ENCODE measurements at places on chromosomes 7 and 10.
A peak's percentile ranks its signal among the peaks of the same experiment; 100 is the strongest.

GRCh38 chr7:73844131-73844547, 1.8 kb upstream of the METTL27 start:
- no peak for DNase-seq

GRCh38 chr10:10489076-10489475, 528.6 kb upstream of the CELF2 start:
- DNase-seq: no peak

DNA sequence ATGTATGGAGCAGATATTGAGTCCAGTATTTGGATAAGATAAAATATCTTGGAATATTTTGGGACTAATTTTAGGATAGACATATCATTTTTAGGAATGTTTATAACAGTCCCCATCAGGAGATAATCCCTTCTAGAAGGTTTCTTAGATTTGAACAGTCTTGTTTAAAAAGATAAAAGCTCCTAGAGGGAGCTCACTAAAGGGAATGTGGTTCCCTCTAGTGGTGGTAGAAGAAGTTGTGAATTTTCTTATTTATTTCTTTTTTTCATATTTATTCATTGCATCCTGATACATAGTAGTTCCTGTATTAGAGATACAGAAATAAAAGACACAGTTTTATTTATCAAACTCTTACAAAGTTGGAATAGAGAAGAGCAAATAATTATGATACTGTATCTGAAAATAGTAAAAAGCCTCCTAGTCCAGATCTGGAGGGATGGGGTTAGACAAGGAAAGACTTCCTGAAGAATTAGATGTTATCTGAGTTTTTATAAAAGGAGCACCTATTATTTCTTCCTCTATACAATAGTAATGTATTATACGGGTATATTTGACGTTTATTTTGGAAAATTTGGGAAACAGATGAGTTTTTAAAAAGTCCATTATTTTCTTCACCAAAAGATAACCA, 24.5 kb upstream of the KLF14 start:
- DNase-seq: no peak

GRCh38 chr10:69734797-69735468, 66.8 kb upstream of the COL13A1 start:
- DNase-seq: peak; percentile 36

- peak; percentile 70 for DNase-seq
Measured at GRCh38 chr7:155815332-155816191, 3.3 kb upstream of the SHH start.

- no peak for DNase-seq
Measured at GRCh38 chr10:12549297-12549696, 199.9 kb downstream of the CAMK1D start.

DNA sequence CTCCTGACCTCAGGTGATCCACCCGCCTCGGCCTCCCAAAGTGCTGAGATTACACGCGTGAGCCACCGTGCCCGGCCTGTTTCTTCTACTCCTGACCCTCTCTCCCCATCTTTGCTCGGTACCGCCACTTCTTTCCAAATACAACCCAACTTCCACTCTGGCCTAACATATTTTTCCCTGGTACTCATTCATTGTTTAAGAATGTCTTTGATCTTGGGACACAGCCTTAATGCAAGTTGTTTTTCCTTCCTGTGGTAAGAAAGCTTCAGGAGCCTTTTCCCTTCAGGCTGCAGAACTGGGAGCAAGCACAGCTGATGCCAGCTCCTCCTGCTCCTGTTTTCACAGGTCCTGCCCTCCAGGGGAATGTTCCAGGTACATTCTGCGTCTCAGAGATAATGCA, 13.7 kb downstream of the CALML3 start:
- DNase-seq: no peak

GRCh38 chr7:104973909-104974415, 40.0 kb upstream of the KMT2E start:
- no peak for DNase-seq

GRCh38 chr7:114885836-114886235, 36.1 kb upstream of the MDFIC start:
- DNase-seq: no peak

GRCh38 chr7:98204670-98205069, 6.6 kb upstream of the BHLHA15 start:
- no peak for DNase-seq

DNA sequence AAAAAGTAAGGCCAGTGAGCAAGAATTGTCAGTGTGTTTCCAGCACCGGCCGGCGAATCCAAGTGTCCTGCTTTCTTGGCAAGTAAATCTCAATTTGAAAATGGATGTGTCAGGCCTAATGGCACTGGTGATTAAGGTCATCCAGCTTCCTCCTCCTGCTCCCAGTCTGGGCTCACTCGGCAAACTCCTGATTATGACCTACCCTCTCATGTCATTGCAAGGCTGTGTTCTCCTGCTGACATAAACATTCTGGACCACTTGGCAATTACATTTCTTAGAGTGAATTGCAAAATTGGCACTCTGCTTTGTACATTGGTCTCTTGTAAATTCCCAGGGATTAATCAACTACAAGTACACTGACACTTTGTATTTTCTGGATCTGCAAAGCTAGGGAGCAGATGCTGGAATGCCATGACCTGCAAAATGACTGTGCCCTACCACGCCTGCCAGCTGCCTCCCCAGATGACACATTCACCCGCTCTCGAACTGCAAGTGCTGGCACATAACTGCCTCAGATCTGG, 473.8 kb downstream of the KIF20B start:
- DNase-seq: no peak

GRCh38 chr7:29597266-29597665, 33.6 kb downstream of the PRR15 start:
- no peak for DNase-seq

DNA sequence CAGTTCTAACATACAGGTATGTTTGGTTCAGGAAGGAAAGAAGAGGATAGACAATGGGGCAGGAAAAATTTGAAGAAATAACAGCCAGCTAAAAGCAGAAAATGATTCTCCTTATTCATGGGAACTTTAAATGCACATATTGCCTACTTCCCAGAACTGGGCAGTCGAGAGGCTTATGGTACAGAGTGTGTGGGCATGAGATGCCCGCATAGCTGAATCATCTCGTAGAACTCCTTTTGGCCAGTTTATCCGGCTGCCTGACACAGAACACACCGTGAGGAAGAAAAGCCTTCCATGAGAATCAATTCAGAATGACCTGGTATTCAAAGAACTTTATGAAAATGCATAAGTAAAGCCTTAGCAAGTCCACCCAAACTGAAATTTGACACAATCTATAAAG, 471.6 kb downstream of the SH2D4B start:
- no peak for DNase-seq

DNA sequence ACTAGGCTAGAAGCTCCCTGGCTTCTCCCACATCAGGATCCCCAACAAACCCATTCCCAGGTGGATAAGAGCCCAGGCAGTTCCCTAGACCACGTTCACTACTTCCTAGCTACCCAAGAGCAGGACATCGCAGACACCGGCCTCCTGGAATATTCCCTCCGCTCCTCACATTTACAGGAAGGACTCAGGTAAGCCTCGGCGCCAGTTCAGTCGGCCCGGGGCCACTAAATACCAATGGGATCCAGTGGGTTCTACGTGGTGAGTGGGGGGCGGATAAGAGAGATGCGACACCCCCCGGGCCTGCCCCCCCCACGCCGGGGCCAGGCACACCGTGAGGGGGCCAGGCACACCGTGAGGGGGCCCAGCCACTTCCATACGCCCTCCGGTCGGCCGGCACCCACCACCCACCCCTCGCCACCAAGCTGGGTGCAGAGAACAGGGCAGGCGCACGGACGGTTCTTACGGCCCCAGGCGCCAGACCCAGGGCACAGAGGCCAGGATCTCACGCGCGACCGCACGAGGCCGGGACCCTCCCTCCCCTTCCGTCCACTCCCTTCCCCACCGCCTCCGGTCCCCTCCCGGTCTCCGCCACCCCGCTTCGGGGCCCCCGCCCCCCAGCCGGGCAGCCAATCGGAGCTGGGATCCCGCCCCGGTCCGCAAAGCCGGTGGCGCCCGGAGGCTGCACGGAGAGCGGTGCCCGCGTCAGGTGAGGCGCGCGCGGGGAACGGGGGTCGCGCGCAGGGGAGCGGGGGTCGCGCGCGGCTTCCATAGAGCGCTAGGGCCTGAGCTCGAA, at the start of gene BLVRA:
BLVRA (plus strand) TSS at position 652 of the 793 bp plus-strand sequence. CDS start 12,479 bp downstream, outside the sequence.
- peak; percentile 47 for DNase-seq

- DNase-seq: no peak
Measured at GRCh38 chr7:1693419-1693990, 23.4 kb downstream of the ELFN1 start.

DNA sequence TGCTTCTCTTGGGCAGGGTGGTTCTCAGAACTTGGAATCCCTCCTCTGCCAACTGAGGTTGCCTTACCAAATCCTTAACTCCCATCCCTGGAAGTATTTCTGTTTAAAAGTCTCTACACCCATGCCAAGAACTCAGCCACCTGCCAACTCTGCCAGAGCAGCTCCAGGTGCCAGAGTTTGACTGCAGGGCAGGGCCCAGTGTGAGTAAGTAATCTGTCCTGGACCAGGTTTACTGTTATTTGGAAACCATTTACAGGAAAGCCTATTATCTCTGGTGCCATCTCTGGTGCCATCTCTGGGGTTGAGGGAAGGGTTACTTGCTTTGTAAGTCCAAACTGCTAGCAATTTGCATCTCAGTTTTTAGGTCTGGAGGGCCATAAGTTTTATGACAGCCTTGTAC, 2.5 kb downstream of the TSPAN15 start:
- DNase-seq: no peak

- no peak for DNase-seq
Measured at GRCh38 chr7:2611401-2611800, 20.4 kb upstream of the TTYH3 start.

GRCh38 chr7:140447841-140448240, 31.5 kb downstream of the MKRN1 start:
- no peak for DNase-seq

Data from stimulated activated CD4-positive, alpha-beta T cell treated with anti-CD3 and anti-CD28 coated beads, Interleukin-1b, Interleukin-23, amount 100 ng/mL, for 48 hours (primary cell).